ENCODE measurements at places on chromosomes 4 and X.

- DNase-seq = no peak
- H3K27ac ChIP-seq = no peak overlapping the region
- no peaks in the 10 kb centered on the region for H3K36me3 ChIP-seq
Observed at GRCh38 chr4:140048419-140048995, 105.5 kb downstream of the MAML3 start.

DNA sequence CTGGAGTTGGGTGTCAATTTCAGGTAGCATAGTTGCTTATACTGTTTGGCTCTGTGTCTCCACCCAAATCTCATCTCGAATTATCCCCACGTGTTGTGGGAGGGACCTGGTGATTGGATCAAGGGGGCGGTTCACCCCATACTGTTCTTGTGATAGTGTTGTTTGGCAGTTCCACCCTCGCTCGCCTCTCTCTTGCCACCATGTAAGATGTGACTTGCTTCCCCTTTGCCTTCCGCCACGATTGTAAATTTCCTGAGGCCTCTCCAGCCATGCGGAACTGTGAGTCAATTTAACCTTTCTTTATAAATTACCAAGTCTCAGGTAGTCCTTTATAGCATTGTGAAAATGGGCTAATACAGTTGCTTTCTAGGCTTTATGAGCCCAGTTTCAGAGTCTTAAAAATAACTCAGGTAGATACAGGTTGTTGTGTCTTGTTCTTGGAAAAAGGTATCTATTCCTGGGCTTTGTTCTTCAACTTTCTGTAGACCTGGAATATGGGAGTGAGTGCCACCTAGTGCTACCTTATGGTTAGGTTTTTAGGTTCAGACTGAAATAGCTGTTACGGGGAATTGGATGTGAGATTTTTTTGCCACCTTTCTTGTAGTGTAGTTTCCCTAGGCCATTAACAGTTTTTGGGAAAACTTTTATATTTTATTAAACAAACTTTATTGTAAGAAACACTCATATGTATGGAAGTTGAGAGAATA is 15.6 kb downstream of the PGK1 start:
- no peaks in the 10 kb centered on the region for H3K27me3 ChIP-seq
- H3K4me1 ChIP-seq = no peaks in the 10 kb centered on the region
- H3K36me3 ChIP-seq = peaks cover 50% of the 10 kb centered on the region
- DNase-seq = no peak

GRCh38 chrX:48579259-48579658 is 5.0 kb downstream of the RBM3 start:
- H3K36me3 ChIP-seq = peaks cover 23% of the 10 kb centered on the region
- H3K27ac ChIP-seq = no peak overlapping the region
- H3K4me1 ChIP-seq = peaks cover 5% of the 10 kb centered on the region
- no peak for DNase-seq
- no peaks in the 10 kb centered on the region for H3K27me3 ChIP-seq

- H3K36me3 ChIP-seq = no peaks in the 10 kb centered on the region
- no peak overlapping the region for H3K4me3 ChIP-seq
- DNase-seq = no peak
Observed at GRCh38 chrX:13085526-13085925, 41.1 kb upstream of the FAM9C start.

GRCh38 chrX:29491659-29492058 is 723.7 kb upstream of the MAGEB2 start:
- H3K36me3 ChIP-seq = no peaks in the 10 kb centered on the region
- DNase-seq = no peak
- no peaks in the 10 kb centered on the region for H3K27me3 ChIP-seq
- no peak overlapping the region for H3K4me3 ChIP-seq
- H3K4me1 ChIP-seq = no peaks in the 10 kb centered on the region

DNA sequence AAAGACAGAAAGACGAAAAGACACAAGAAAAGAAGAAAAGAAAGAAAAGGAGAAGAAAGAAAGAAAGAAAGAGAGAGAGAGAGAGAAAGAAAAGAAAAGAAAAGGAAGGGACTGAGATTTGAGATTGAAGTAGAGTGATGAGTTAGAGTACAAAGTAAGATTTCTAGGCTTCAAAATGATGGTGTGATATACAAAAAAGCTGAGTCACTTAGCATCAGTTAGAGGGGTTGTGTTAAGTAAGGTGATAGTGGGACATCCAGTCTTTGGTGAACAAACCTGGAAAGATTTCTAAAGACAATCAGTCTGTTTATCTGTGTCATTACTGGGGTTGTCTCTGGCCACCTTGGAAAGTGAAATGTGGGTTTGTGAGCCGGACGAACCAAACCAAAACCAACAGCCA is 13.5 kb downstream of the SLC10A6 start:
- H3K4me1 ChIP-seq = peaks cover 22% of the 10 kb centered on the region
- H3K36me3 ChIP-seq = no peaks in the 10 kb centered on the region
- no peak for DNase-seq
- H3K27ac ChIP-seq = no peak overlapping the region
- no peaks in the 10 kb centered on the region for H3K27me3 ChIP-seq

DNA sequence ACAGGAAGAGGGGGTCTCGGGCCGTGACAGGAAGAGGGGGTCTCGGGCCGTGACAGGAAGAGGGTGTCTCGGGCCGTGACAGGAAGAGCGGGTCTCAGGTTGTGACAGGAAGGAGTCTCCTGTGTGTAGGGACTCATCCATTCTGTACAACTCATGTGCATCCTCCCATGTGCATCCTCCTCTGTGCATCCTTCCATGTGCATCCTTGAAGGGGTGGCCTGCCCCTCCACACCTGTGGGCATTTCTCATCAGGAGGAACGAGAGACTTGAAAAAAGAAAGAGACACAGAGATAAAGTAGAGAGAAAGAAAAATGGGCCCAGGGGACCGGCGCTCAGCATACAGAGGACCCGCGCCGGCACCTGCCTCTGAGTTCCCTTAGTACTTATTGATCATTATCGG is 30.2 kb upstream of the PLCXD1 start:
- no peak overlapping the region for H3K4me3 ChIP-seq
- no peak overlapping the region for H3K27ac ChIP-seq

DNA sequence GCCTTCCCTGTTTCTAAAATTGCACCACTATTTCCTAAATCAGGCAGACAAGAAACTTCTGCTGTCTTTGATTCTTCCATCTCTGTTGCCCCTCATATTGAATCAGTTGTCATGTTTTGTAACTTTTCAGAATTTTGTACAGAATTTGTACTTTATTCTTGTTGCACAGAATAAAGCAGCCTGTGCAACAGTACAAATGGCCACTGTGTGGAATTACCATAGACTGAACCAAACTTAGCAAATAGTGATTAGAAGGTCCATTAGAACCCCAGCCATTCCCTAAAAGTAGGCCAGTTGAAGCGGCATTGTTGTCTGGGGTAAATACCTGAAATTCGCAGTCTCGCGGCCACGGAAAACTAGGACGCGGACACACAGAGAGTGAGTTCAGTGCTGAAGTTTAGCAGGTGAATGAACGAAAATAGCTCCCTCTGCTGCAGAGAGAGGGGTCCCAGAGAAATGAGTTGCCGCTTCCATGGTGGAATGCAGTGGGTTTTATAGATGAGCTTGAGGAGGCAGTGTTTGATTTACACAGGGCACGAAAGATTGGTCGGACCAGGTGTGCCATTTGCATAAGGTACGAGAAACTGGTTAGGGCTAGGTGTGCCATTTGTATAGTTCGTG is 71.8 kb downstream of the C4orf33 start:
- no peak for DNase-seq
- H3K4me1 ChIP-seq = no peaks in the 10 kb centered on the region
- no peaks in the 10 kb centered on the region for H3K36me3 ChIP-seq
- no peak overlapping the region for H3K27ac ChIP-seq

GRCh38 chrX:46333550-46333949 is 211.7 kb downstream of the ZNF674 start:
- H3K27me3 ChIP-seq = no peaks in the 10 kb centered on the region
- DNase-seq = no peak
- no peaks in the 10 kb centered on the region for H3K36me3 ChIP-seq
- no peak overlapping the region for H3K4me3 ChIP-seq
- peaks cover 54% of the 10 kb centered on the region for H3K4me1 ChIP-seq

DNA sequence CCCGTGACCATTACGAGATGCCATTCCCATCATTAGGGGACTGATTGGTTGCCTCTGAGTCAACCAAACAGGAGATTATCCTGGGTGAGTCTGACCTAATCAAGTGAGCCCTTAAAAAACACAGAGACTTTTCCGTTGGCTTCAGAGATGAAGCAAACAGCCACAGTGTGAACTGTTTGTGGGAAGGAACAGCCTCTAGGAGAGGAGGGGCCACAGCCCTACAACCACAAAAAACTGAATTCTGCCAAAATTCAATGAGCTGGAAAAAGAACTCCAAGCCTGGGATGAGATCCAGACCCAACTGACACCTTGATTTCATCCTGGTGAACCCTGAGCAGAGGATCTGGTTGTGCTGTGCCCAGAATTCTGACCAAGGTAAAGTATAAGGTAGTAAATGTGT is 31.3 kb upstream of the TBL1X start:
- no peaks in the 10 kb centered on the region for H3K4me1 ChIP-seq
- H3K27ac ChIP-seq = no peak overlapping the region
- H3K4me3 ChIP-seq = no peak overlapping the region
- H3K36me3 ChIP-seq = no peaks in the 10 kb centered on the region
- no peaks in the 10 kb centered on the region for H3K27me3 ChIP-seq
- no peak for DNase-seq

DNA sequence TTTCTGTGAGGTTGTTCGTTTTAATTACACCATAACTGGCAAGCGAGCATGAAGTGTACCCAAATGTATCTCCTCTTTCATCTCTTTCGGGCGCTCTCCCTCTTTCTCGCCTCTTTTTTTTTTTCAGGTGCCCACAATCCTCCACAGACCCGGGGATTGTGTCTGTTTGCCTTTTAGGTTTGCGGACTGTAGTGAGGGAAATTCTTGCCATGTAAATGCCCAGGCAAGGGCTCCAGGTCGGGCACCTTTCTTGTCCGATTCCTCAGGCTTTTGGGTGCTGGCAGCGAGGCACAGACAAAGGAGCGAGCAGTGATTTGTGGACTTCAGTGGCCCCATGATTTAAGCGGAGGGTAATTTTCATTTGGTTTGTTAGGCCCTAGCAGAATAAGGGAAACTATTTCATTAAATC is 1.1 kb upstream of the PHOX2B start:
- H3K4me1 ChIP-seq = no peaks in the 10 kb centered on the region
- DNase-seq = no peak
- no peaks in the 10 kb centered on the region for H3K36me3 ChIP-seq
- no peak overlapping the region for H3K27ac ChIP-seq

- no peak for DNase-seq
- no peaks in the 10 kb centered on the region for H3K27me3 ChIP-seq
- no peak overlapping the region for H3K4me3 ChIP-seq
- H3K4me1 ChIP-seq = peaks cover 9% of the 10 kb centered on the region
Observed at GRCh38 chrX:15616531-15616930, 15.8 kb upstream of the ACE2 start.

- no peaks in the 10 kb centered on the region for H3K4me1 ChIP-seq
- no peaks in the 10 kb centered on the region for H3K27me3 ChIP-seq
- no peak for DNase-seq
- no peak overlapping the region for H3K27ac ChIP-seq
Observed at GRCh38 chr4:159941076-159941475, 838.2 kb downstream of the RAPGEF2 start.

GRCh38 chrX:18885328-18886004 is 98.4 kb downstream of the PHKA2 start:
- H3K27ac ChIP-seq = peak overlapping the region; percentile 60
- DNase-seq = no peak
- H3K36me3 ChIP-seq = no peaks in the 10 kb centered on the region
- no peak overlapping the region for H3K4me3 ChIP-seq

DNA sequence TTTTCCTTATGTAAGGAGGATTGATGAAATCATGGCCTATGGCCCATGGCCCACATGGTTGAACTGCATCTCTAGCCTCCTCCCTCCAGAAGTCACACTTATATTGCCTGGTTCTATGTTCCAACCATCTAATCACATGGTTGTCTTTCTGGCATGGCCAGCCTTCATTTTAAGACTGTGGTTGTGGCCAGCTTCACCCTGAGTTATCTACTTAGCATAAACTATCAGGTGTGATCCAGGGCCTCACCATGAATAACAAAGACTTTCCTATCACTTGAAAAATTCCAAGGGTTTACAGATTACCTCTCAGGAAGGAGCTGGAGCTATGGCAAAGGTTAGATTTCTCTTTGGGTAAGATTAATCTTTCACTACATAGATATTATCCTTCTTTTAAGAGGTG is 222.8 kb downstream of the SNCA start:
- DNase-seq = no peak
- no peak overlapping the region for H3K27ac ChIP-seq
- no peaks in the 10 kb centered on the region for H3K36me3 ChIP-seq
- no peaks in the 10 kb centered on the region for H3K27me3 ChIP-seq
- no peaks in the 10 kb centered on the region for H3K4me1 ChIP-seq

DNA sequence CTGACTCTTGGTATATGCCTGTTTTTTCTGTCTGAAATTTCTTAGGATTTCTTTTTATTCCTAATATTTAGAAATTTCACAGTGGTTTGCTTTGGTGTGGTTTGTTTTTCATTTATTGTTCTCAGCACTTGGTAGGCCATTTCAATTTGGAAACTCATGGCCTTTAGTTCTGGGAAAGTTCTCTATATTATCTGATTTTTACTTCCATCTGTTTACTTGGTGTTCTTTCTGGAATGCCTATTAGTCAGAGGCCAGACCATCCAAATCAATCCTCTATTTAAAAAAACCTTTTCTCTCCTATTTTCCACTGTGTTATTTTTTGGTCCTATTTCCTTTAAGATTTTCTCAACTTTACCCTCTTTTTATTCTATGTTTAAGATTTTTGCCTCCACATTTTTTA is 188.1 kb upstream of the SFRP2 start:
- no peak for DNase-seq
- no peak overlapping the region for H3K4me3 ChIP-seq
- no peaks in the 10 kb centered on the region for H3K27me3 ChIP-seq
- no peaks in the 10 kb centered on the region for H3K4me1 ChIP-seq

DNA sequence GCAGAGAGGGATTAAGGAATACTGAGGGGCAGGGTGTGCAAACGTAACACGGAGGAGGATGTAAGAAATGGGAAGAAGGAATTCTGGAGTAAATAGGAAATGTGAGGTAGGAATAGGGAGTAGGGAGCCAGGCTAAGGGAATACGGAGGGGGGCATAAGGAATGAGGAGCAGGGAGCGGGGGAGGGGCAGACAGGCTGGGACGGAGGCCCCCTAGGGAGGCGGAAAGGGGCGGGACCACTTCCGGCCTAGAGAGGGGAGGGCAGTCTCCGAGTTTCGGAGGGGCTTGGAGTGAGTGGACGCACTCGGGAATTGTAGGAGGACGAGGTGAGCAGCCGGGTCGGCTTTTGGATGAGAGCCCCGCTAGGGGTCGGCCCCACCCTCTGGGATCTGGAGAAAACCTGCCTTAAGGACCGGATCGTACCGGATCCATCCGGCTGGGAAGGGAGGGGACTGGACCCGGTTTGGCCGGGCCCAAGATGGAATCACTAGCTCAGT is 612 bp downstream of the MAGED2 start:
- H3K27me3 ChIP-seq = no peaks in the 10 kb centered on the region
- H3K27ac ChIP-seq = peak overlapping the region; percentile 61
